ENCODE measurements at places on chromosomes 5 and 9.

DNA sequence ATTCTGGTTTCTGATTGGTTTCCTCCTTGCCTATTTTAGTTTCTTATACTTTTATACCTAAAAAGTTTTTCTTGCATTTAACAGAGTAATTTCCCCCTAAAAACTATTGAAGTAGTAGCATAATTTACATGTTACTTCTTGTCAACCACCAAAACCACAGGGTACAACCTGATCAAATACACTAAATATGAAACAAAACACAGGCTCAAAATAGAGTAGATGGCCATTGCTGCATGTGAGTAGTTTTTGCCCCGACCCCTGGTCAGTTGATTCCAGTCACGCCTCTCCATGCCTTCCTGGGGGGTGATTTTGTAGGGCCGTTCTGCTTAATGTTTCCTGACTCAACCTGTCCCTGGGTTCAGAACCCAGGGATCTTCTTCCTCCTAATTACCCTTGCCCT is 101.8 kb downstream of the TLE4 start:
- DNase-seq: no peak

- DNase-seq: peak; percentile 2
Measured at GRCh38 chr5:24642022-24642421, 2.8 kb downstream of the CDH10 start.

DNA sequence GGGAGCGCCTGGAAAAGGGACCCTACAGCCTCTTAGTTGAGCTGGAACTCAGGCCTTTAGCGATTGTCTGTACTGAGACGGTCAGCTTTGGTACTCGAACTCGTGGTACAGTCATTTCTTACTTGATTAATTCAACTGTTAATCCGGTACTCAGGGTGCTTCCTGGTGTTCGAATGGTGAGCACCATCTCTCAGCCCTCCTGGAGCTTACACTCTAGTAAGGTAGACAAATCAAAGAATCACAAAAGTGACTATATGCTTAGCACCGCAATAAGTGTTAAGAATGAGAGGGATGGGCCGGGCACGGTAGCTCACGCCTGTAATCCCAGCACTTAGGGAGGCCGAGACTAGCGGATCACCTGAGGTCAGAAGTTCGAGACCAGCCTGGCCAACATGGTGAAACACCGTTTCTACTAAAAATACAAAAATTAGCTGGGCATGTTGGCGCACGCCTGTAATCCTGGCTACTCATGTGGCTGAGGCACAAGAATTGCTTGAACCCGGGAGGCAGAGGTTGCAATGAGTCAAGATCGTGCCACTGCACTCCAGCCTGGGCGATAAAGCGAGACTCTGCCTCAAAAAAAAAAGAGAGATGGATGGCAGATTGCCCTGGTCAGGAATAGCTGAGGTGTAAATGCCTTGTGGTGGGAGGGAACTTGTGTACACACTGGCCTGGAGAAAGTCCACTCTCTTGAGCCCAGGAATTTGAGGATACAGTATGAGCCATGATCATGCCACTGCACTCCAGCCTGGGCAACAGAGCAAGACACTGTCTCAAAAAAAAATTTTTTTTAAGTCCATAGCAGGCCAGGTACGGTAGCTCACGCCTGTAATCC is 981 bp downstream of the TCOF1 start:
- peak; percentile 26 for DNase-seq

DNA sequence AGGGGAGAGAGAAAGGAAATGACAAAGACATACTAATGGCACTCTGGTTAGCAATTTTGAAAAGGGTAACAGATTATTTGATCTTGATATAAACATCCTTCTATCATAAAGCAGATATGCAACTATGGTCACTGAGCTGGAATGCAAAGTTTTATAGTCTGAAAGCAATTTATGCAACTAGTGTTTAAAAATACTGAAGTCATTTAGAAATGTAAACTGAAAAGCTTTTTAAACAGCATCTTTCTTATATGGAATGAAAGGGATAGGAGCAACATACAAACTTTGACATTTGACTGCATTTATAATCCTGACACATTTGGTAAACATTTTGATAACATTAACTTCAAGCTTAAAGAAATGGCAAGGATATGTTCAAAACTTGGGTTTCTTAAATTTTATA is 28.7 kb upstream of the ADAMTS19 start:
- no peak for DNase-seq

- DNase-seq: no peak
Measured at GRCh38 chr5:171898386-171898785, 108.1 kb downstream of the FBXW11 start.

DNA sequence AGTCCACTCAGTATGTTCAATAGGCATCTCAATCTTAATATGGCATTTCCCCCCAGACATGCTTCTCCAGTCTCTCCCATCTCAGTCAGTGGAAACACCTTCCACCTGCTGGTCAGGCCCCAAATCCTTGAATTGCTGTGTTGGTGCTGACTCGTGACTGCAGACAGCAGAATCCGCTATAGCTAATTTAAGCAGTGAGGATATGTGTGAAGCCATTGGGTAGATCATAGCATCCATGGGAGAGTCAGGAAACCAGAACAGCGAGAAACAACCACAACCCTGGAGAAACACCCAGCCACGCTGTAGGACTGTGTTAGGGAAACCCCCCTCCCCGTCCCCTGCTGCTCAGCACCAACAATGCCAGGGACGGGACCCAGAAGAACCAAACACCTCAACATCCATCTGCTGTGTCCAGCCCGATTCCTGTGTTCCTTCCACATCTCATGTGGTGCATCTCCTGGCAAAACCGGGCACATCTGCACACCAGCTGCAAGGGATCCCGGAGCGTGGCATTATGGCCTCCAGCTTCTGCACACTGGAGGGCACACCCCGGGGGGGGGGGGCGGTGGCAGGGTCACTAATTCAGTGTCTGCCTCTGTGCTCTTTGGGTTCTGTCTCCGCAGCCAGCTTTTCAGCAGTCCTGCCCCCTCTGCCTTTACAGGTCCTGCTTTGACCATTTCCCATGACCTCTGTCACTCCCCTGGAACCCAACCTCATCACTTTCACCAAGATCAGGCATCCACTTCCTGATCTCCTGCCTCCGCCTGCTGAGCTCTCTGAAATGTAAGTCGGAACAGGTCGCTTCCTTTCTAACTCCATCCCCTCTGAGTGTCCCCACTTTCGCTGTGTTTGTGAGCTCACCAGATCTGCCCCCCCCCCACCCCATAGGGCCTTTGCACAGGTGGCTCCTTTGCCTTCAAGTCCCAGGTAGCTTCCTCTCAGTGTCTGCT is 2.4 kb upstream of the PLEKHG4B start:
- no peak for DNase-seq

DNA sequence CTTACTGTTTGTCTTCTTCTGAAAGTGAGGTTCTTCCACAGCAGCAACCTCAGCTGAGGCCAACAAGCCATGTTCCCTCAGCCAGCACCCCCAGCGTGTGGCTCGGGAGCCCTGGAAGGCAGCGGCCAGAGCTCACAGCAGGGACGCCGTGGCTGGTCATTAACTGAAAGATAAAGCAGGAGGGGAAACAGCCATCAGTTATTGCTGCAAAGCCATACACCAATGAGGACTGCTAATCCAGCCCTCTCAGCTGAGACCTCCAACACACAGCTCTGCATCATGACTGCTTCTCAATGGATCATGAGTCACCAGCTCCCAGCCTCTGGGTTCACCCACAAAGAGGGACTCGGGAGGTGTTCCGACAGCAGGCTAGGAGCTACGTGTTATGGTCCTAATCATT is 24.3 kb downstream of the ABCA1 start:
- no peak for DNase-seq

- DNase-seq: no peak
Measured at GRCh38 chr5:120988491-120988890, 524.4 kb downstream of the PRR16 start.

DNA sequence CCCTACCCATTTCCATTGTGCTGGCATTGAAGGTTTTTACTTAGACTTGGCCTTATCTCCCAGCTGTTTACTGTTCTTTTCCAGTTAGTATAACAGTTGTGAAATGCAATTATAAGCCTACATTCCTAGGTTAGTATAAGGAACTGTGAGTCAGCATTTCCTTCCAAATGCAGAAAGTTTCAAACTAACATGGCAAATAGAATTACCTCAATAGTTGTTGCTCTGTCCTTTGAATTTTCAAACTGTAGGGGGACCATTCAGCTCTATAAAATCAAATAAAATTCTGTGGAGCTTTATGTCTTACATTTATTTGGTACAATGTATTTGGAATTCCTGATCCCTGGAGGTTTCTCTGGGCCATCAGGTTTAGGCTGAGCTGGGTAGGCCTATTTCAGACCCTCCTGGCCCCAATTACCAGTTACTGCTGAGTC is 47.2 kb downstream of the ARHGEF28 start:
- DNase-seq: no peak

GRCh38 chr5:169970339-169970738 is 10.0 kb downstream of the INSYN2B start:
- DNase-seq: no peak

DNA sequence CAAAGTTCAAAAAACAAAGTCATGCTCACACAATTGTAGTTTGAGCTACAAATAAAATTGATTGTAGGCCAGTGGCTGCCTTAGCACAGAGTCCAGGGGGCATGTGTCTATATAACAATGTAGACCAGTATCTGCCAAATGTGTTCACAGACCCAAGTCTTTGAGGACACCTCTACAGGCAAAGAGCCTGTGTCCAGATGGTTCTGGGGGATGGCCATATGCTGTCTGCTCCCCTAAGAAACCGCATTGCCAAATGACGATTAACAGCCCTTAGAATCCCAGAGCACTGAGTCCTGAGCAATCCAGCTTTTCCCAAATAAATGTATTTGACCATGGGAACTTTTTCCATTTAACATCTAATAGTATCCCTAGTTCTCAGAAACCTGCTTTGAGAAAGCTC is 169.6 kb downstream of the ADCY2 start:
- DNase-seq: no peak

GRCh38 chr5:161414037-161414436 is 132.5 kb downstream of the GABRB2 start:
- DNase-seq: no peak

DNA sequence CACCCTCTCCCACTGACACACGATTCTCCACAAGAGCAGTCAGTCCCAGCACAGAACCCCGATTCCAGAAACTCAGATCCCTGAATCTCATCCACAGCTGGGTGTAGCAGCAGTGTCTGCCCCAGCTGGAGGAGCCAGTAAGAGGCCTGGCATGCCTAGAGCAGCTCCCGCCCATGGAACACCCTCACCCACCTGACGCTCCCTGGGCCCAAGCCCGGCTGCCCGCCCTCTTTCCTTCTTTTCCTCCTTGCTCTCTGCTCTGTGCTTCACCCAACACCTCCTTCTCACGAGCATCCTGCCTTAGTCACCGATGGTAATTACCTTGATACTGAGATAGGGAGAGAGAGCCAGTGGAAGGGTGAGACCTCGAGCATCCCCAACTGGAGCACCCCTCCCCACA is 8.7 kb downstream of the PCDH1 start:
- no peak for DNase-seq

DNA sequence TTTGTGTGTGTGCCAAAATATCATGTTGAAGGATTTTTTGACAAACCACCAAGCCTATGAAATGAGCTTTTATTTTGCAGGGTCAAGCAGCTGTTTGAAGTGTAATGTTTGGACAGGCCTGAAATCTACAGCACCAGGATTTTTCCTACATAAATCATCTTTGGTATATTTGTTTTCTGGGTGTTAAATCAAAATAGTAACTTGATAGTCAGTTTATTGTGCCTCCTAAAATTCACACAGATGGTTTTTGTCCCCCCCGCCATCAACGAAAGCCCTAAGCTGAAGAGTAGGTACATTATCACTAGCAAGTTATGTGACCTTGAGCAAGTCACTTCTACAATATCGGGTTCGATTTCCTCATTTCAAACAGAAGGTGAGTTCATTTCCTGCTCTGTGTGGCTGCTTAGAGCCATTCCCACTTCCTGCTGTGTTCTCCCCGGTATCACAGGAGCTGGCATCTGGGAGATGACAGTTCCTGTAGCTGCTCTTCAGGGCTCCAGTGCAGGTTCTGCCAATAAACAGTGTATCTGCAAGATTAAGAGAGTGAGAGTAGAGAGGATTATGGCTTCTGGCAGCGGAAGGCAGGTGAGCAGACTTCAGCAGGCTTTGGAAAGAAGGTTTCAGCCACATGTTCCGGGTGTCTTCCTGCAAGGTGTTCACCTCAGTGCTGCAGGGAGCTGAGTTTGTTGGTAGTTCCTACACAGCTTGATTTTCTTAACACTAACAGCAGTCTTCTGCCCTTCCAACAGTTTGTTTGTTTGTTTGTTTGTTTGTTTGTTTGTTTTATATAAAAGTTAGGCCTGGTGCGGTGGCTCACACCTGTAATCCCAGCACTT is 48.4 kb upstream of the GNE start:
- peak; percentile 37 for DNase-seq

All from activated CD4-positive, alpha-beta T cell treated with anti-CD3 and anti-CD28 coated beads, Interleukin-2, Interleukin-6, amounts not matched to agents 100 ng/mL and 50 ng/mL, durations not matched to agents 16 hours and 8 hours (primary cell).